ENCODE measurements at places on chromosomes 11 and 22.

DNA sequence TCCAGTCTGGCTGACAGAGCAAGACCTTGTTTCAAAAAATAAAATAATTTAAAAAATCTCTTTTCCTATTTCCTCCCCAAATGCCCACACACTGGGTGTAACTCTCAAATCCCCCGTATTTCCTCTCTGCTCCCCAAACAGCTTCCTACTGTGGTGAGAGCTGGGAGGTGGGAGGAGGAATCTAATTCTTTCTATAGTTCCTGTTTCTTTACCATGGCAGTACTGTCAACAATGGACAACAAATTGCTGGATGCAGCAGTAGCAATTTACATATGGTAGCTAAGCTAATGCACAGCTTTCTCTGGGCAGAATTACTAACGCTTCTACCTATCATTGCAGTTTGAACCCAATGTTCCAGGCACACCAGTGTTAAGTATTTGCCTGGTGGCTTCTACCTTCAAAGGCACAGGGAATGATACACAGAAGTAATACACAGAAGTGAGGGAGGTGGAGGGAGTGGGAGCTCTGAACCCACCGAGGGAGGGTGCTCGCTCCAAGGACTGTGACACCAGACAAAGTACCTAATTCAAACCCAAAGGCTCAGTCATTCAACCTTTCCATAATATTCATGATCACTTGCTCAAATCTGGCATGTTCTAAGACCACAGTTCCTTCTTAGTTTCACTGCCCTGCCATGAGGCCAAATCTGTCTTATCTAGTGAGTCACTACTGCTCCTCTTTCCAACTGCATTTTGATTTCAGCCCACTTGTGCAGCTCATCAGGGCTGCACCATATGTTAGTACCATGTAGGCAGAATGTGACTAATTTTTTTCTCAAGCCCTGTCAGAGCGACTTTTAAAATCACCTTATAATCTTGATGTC lies 37.9 kb downstream of the CELF1 start:
- DNase-seq: peak; percentile 88

- DNase-seq: no peak
Observed at GRCh38 chr22:25083807-25084200, 115.9 kb upstream of the CRYBB3 start.

- no peak for DNase-seq
Observed at GRCh38 chr11:1929621-1930461, 10.3 kb downstream of the TNNT3 start.

DNA sequence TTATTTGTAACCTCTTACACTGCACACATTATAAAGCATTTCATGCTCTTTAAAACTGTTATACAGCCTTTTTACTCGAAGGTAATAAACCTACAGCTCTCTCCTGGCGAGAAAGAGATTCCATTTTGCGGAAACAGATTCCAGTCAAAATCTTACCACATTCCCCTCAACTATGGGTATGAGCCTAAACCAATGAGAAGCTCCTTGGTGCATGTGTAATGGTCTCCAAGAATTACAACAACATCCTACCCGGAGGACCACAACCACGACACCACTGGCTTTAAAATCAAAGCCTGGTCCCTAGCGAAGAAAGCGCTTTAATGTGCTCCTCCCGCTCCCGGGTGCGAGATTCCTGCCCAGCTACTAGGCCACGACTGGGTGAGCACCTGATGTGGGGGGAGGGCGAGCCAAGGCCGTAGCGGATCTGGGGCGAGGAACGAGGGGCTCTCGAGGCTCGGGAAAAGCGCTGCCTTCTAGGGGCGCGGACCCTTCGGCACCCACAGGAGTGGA lies 821 bp downstream of the CELF1 start:
- DNase-seq: peak; percentile 19

GRCh38 chr11:13277768-13278608 lies at the start of gene BMAL1:
Gene BMAL1 (plus strand): TSS chr11:13277790. CDS start chr11:13354309, 76,519 bp downstream.
- DNase-seq: no peak

DNA sequence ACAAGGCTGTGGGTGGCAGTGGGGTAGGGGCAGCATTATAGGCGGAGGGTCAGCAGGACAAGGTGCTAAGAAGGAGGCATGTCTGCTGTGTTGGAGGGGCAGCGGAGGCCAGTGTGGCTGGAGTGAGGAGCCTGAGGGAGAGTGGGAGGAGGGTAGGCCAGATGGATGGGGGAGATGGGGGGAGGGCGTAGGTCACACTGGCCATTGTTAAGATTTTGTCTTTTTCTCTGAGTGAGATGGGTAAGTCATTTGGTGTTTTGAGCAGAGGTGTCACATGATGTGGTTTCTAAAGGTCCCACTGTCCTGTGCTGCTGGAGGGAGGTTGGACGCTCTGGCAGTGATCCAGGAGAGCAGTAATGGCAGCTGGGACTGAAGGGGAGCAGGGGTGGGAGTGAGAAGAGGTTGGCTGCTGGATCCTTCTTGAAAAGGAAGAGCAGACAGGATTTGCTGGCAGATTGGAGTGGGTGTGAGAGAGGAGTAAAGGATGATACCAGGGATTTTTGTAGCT lies 9.8 kb downstream of the PPP6R3 start:
- DNase-seq: no peak

- DNase-seq: no peak
Observed at GRCh38 chr11:39725081-39725480, 1734.4 kb downstream of the LRRC4C start.

DNA sequence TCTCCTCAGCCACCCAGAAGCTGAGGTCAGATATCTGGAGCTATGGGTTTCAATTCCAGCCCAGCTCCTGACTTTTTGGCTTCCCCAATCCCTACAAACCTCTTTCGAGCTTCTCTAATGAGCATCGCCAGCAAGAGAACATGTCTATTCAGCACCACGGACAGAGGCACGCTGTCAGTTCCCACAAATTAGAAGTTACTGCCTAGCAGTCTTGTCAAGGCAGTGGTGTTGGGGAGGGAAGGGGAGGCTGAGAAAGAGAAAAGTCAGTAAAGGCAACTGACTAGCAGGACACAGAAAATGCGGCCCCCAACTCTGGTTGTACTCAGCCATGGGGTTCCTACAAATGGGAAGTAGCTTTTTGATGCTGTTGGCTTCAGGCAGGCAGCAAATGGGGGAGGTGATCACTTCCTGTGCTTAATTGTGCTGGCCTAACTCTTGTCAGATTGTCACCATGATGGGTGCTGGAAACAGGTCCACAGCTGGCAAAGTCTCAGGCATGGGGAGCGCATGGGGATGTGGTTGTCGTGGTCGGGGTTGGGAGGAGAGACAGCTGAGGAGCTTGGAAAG lies 205.9 kb downstream of the ST3GAL4 start:
- peak; percentile 53 for DNase-seq

GRCh38 chr11:14500181-14500651 lies 605 bp upstream of the COPB1 start:
- peak; percentile 47 for DNase-seq

DNA sequence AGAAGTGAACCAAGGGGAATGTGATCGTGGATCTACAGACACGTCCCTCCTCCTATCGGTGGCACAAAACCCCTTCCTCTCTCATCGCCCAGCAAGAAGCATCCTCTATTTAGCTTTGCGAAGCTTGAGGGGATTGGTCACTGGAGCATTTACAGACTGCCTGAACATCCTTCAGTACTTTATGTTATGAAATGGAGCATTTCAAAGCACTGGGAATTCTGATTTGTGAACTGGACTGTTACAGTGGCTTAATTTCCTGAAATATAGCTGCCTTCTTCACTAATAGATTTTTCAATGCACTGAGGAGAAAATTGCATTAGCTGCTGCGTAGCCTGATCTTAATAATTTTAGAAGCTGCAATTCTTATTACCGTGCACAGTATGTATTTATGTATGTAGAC lies 344.5 kb downstream of the LARGE1 start:
- DNase-seq: no peak

- no peak for DNase-seq
Observed at GRCh38 chr11:13745165-13745564, 76.7 kb downstream of the FAR1 start.

DNA sequence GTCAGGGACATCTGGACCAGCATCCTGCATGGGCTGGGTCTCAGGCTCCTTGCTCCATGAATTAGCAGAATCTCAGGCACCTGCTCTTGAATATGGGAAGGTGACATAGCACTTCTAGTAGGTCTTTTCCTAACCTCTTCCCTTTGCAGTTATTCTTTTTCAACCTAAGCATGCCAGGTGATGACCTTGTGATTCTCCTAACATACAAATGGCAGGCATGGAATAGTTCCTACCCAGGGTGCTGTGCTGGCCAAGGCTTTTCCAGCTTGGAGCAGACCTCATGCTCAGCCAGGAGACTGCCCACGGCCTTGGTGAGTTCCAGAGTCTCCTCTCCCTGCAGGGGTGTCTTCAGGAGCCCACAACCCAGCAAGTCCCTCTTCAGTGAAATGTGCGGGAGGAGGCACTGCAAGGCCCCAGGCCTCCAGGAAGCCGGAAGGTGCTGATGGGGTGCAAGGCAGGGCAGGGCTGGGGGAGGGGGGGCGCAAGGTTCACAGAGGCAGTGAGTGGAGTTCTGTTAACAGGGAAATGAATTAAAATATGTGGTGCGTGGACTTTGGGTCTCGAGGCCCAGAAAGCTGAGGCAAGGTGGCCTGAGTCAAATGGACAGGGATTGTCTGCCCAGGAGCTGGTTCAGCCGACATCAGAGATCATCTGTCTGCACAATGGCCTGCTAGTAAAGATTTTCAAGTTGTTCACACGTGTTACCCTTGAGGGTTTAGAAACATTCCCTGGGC lies 75.9 kb upstream of the SEPTIN5 start:
- no peak for DNase-seq

DNA sequence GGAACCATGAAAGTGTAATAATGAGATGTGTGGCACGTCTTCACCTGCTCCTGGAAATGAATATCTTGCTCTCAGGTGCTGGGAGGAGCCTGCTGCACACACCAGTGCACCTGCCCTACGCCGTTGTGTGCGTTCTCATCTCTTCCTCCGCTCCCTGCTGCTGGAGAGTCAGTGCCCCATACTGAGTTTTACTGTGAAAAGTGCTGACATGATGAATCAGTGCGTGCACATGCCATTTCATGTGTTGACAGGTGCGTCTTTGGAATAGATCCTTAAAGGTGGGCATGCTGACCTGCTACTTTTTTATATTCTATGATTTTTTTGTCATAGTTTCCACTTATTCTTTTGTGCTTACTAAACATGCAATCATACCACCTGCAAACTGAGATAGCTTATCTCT lies 1015.8 kb downstream of the BRD1 start:
- DNase-seq: no peak

GRCh38 chr11:128405714-128406662 lies 181.4 kb downstream of the ETS1 start:
- no peak for DNase-seq

GRCh38 chr11:134266841-134267251 lies 9.3 kb upstream of the GLB1L3 start:
- peak; percentile 27 for DNase-seq

DNA sequence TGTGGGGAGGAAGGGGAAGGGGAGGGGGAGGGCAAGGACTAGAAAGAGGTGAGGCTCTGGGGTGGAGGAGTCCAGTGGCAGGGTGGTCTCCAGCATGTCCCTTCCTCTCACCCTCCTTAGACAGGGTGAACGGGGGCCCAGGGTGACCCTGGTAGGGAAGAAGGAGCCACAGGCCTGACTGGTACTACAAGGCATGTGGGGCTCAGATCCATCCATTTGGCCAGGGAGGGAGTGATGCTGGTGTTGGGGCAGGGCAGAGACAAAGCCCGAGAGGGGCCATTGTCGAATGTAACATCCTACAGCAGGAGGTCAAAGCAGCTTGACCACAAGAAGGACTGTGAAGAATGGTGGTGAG lies 69.0 kb upstream of the SHISAL1 start:
- DNase-seq: no peak

DNA sequence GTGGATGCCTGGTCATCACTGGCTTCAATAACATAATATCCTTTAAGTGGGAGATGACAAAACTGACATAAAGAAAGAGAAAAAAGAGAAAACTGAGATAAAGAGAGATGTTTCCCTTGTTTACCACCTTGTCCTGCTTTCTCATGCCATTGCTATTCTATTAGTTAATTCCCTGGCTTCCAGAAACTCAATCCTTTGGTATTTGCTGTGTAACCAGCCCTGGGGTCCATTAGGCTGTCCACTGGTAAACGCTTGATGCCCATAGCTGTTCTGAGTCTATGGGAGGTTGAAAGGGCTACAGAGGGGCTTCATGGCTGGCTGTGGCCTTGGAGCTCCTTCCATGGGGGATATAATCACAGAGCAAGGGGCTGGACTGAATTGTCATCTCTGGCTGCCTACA lies 243.4 kb upstream of the PLET1 start:
- no peak for DNase-seq

DNA sequence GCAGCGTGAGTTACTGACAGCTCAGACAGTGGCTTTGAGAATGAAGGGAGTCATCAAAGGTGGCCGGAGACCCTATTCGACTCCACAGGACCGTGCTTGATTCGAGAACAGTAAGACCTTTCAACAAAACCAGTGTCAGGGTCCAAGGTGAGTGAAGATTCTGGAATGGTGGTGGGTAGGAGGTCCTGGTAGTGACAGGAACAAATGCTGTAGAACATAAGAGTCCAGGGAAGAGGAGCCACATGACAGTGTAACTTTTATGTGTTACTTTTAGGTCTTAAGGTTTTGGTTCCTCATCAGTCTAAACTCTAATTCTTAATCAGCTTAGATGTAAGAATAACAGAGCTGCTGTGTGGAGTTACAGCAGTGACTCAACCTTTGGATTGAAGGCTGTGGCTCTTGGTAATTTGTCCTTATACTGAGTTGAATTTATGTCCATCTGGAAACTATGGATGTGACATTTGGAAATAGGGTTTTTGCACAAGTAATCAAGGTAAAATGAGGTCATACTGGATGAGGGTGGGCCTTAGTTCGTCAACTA lies 1.8 kb downstream of the TBC1D22A start:
- no peak for DNase-seq

DNA sequence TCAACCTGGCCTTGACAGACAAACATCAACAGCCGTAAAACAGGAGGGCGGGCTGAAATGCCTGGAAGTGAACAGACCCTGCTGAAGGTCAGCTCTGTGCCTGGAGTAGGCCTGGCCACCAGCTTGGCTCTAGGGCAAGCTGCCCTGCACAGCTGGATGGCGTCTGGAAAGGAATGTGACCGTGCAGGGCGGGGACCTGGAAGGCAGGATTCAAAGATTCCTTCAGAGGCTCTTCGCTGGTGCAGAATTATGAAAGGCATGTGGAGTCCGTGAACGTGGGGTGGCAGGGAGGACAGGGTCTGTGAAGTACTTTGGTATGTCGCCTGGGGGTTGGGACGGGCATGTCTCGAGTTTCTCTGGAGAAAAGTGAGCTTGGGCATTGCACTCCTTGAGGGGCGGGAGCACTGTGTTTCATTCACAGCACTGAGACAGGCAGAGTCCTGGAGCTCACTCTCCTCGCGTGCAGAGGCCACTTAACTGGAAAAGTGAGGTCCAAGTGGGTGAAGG lies 1.5 kb downstream of the EHD1 start:
- DNase-seq: peak; percentile 29

- peak; percentile 39 for DNase-seq
Observed at GRCh38 chr11:74634537-74634936, 42.2 kb downstream of the POLD3 start.

DNA sequence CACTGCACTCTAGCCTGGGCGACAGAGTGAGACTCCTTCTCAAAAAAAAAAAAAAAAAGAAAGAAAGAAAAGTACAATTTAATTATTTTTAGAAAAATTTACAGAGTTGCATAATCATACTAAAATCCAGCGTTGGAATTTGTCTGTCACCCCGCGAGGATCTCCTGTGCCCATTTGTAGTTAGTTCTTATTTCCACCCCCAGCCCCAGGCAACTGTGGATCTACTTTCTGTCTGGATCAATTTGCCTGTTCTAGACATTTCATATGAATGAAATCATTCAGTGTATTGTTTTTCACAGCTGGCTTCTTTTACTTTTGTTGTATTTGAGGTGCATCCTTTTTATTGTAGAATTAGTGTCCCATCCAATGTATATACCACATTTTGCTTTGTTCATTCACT lies 102.6 kb upstream of the RASSF10 start:
- DNase-seq: no peak
